ENCODE measurements at places on chromosomes 7 and 10. TPM values are rescaled to one million over a fixed set of nuclear protein-coding genes. Genes with fewer than 3 reads are reported as not detected.

- H3K27ac ChIP-seq: no peak overlapping the region
- DNase-seq: no peak
- H3K36me3 ChIP-seq: no peaks in the 10 kb centered on the region
- H3K27me3 ChIP-seq: no peaks in the 10 kb centered on the region
- H3K4me3 ChIP-seq: no peak overlapping the region
Observed at GRCh38 chr7:3215624-3216585, 85.1 kb upstream of the SDK1 start.

DNA sequence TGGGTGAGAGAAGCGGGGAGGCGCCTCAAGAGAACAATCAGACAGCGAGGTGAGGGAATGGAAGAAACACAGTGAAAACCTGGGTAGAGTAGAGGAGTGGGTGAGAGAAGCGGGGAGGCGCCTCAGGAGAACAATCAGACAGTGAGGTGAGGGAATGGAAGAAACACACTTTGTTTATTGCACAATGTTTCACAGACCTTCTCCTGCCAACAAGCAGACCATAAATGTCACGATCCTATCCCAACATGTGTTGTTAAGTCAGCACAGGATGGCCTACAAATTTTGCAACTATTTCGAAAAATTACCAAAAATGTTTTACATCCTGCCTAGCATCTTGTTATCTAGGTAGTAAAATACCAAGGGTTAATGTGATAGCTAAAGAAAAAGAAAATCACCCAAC, 115.3 kb downstream of the JAZF1 start:
- no peaks in the 10 kb centered on the region for H3K4me1 ChIP-seq
- no peaks in the 10 kb centered on the region for H3K27me3 ChIP-seq
- no peaks in the 10 kb centered on the region for H3K36me3 ChIP-seq
- H3K27ac ChIP-seq: peak overlapping the region; percentile 1
- no peak for DNase-seq
- no peak overlapping the region for H3K4me3 ChIP-seq

DNA sequence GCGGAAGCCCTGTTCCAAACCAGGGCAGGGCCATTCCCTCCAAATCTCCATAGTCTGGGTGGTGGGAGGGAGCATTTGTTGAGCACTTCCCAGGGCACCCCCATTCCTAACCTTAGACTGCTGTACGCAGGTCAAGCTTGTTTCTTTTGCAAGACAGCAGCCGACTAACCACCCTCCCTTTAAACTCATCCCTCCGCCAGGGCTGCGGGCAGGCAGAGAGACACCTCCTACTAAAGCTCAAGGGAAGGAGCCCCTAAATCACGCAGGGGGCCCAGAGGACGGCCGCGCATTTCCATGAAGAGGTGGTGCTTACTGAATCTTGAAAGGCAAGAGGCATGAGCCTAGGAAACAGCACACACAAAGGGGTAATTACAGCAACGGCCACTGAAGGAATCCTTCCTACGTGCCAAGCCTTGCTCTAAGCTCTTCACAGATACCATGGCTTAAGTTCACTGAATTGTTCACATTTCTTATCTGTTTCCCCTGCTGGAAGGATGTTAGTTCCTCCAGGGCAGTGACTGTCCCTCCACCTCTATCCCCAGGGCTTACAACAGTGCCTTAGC, 90.0 kb downstream of the PROSER2 start:
- no peak overlapping the region for H3K27ac ChIP-seq
- no peak for DNase-seq

- H3K4me1 ChIP-seq: peaks cover 6% of the 10 kb centered on the region
- peak overlapping the region; percentile 70 for H3K27ac ChIP-seq
- no peak overlapping the region for H3K4me3 ChIP-seq
- no peaks in the 10 kb centered on the region for H3K36me3 ChIP-seq
- H3K27me3 ChIP-seq: no peaks in the 10 kb centered on the region
Observed at GRCh38 chr7:131225619-131226513, 101.8 kb upstream of the MKLN1 start.

- H3K4me3 ChIP-seq: no peak overlapping the region
- no peaks in the 10 kb centered on the region for H3K36me3 ChIP-seq
- H3K27me3 ChIP-seq: no peaks in the 10 kb centered on the region
- DNase-seq: no peak
Observed at GRCh38 chr10:34396663-34397062, 418.4 kb downstream of the PARD3 start.

GRCh38 chr7:38506004-38506403, 125.2 kb downstream of the AMPH start:
- no peak overlapping the region for H3K27ac ChIP-seq
- H3K4me1 ChIP-seq: no peaks in the 10 kb centered on the region
- no peaks in the 10 kb centered on the region for H3K36me3 ChIP-seq
- no peak overlapping the region for H3K4me3 ChIP-seq

- no peaks in the 10 kb centered on the region for H3K4me1 ChIP-seq
- H3K27me3 ChIP-seq: no peaks in the 10 kb centered on the region
- DNase-seq: no peak
- H3K4me3 ChIP-seq: no peak overlapping the region
- H3K27ac ChIP-seq: no peak overlapping the region
Observed at GRCh38 chr7:713488-714230, 12.8 kb upstream of the DNAAF5 start.

- H3K27me3 ChIP-seq: no peaks in the 10 kb centered on the region
- no peaks in the 10 kb centered on the region for H3K36me3 ChIP-seq
- H3K27ac ChIP-seq: no peak overlapping the region
- no peak overlapping the region for H3K4me3 ChIP-seq
- H3K4me1 ChIP-seq: no peaks in the 10 kb centered on the region
- DNase-seq: no peak
Observed at GRCh38 chr7:35379481-35379880, 125.6 kb upstream of the TBX20 start.

DNA sequence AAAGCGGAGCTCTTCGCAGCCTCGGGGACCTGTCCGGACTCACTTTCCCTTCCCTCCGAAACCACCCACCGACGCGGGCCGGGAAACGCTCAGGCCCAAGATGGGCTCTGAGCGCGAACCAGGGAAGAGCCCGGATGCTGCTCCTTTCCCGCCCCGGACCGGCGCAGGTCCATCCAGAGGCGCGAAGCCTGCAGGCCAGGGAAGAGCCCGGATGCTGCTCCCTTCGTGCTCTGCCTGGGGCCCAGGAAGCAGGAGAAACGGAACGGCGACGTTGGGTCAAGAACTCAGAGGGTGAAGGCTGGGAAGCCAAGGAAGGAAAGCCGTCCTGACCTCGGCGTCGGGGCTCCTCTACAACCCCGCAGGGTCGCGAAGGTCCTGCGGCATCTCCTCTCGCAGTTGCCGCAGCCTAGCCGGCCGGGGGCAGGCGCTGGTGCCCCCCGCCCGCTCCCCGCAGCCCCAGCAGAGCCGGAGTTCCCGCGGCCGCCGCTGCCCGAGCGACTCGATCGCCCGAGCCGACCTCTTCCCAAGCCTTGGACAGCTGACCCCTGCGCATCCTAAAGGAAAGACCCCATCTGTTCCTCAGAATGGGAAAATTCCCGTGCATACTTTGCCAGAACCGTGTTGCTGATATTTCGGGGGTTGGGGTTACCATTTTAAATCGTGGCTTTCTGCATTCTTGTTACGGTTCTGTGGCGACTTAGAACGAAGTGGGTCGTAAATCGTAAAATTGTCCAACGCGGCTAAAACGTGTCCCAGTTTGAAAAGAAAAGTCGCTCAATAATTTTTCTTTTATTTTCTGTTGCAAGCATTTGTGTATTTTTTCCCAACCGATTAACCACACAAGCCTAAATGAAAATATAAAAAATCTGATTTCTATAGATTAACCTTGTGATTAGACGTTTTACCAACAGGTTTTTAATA, 7.5 kb downstream of the HOXA1 start:
- no peak overlapping the region for H3K27ac ChIP-seq
- H3K27me3 ChIP-seq: peaks cover 7% of the 10 kb centered on the region
- no peaks in the 10 kb centered on the region for H3K4me1 ChIP-seq
- DNase-seq: no peak
- no peak overlapping the region for H3K4me3 ChIP-seq

DNA sequence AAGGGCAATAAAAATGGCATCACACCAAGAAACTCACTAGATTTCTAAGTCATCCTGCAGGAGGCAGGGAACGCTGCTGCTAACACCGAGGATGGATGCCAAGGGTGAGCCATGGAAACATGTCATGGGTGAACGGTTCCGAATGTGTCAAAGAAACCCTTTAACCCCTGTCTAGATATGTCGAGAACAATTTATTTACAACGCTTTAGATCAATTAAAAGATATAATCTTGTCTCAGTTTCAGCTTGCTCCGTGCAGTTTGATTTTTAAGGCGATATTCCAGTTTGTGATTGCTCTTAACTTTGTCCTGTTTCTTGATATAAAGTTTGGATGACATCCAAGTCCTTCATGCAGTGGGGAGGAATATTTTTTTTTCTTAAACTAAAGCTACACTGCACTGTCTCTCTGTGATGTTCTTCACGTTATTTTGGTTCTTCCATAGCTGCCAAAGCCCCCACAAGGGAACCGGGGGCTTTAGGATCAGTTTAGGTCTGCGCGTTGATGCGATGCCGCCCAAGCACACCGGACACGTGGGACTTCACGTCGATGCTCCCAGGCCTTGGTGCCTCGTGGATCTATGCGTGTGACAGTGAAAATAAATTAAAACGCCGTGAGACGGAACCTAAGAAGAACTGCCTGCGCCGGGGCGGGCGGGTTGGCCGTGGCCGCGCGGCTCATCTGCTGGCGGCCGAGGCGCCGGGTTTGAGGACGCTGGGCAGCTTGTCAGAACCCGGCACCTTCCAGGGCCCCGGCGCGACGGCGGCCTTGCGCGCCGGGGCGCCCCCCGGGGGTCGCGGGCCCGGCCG, 220.3 kb downstream of the PHTF2 start:
- no peaks in the 10 kb centered on the region for H3K36me3 ChIP-seq
- H3K4me1 ChIP-seq: no peaks in the 10 kb centered on the region
- H3K27ac ChIP-seq: peak overlapping the region; percentile 63
- DNase-seq: peak; percentile 59
- no peaks in the 10 kb centered on the region for H3K27me3 ChIP-seq

DNA sequence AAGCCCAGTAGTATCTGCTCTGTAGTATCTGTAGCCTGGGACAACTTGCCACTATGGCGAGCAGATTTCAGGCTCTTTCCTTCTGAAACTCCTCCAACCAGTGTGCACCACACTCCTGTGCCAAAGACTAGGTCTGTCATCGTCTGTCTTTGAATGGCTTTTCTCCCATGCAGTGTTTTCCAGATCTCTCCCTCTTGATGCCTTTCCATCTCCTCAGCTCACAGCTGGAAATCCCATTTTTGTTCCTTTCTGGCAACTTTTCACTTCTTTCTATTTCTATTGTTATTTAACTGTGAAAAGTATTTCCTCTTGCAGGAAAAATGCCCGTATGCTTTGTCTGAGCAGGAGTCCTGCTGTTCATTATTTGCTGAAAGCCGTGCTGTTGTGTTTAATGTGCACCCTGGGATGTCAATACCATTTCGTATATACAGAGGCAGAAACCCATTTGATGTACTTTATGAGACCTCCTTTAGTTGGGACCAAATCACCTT, 373.7 kb downstream of the PHTF2 start:
- no peak overlapping the region for H3K27ac ChIP-seq
- no peak overlapping the region for H3K4me3 ChIP-seq
- DNase-seq: no peak
- H3K27me3 ChIP-seq: no peaks in the 10 kb centered on the region
- H3K4me1 ChIP-seq: no peaks in the 10 kb centered on the region

The IL15RA gene
- total RNA-seq: 11.5 TPM

The CCL26 gene
- total RNA-seq: 0.82 TPM

The SPACDR gene
- 0.74 TPM for total RNA-seq

The EBLN1 gene
- total RNA-seq: not detected

The LLCFC1 gene
- not detected for total RNA-seq

The CNPY4 gene
- 10.6 TPM for total RNA-seq

All from colonic mucosa (tissue), 4 donors.